ENCODE measurements at places on chromosomes 5 and 9.

- DNase-seq = no peak
These were observed 15.8 kb downstream of the GZMK start for GRCh38 chr5:55039843-55040242.

GRCh38 chr5:167947306-167947705 lies 344.1 kb upstream of the WWC1 start:
- DNase-seq = no peak

DNA sequence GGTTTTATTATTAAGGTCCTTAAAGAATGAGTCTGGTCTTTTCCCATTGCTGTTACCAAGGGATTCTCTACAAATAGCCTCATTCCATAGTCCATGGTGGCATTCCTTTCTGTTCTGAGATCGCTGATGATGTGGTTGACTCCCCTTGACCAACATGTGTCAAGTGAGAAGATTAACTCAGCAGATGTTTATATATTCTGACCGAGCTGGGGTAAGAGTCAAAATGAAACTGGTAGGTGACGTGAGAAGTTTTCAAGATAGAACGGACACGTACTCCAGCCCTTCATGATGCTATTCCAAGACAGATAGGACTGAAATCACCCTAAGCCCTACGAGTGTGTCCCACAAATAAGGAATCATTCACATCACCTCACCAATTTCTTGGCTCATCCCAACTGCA lies 155.5 kb upstream of the WWC1 start:
- no peak for DNase-seq

DNA sequence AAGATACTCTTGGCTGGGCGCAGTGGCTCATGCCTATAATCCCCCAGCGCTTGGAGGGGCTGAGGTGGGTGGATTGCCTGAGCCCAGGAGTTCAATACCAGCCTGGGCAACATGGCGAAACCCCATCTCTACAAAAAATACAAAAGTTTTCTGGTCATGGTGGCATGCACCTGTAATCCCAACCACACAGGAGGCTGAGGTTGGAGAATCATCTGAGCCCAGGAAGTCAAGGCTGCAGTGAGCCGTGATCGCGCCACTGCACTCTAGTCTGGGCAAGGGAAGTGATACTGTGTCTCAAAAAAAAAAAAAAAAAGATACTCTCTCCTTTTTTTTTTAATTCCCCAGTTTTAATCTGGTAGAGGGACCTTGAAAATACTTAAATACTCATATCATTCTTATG lies 15.0 kb downstream of the ANKRD33B start:
- no peak for DNase-seq

- peak; percentile 44 for DNase-seq
These were observed 588 bp downstream of the TRAF2 start for GRCh38 chr9:136886610-136887597.

- DNase-seq = no peak
These were observed 285.2 kb upstream of the ITGA1 start for GRCh38 chr5:52502460-52502999.

DNA sequence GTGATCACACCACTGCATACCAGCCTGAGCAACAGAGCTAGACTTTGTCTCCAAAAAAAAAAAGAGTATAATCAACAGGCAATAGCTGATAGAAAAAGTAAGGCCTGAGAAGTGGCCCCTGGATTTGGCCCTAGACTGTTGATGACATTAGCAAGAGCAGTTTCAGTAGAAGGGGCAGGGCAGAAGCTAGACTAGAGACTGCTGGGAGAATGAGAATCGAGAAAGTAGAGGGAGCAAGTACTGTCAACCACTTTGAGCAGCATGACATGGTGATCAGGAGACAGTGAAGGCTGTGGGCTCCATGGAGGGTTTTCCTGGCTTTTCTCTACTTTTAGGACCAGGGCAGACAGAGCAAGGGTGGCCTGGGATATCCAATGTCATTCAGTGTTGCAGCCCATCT lies 34.9 kb upstream of the B4GALT1 start:
- no peak for DNase-seq

GRCh38 chr9:34386656-34387055 lies 10.0 kb upstream of the MYORG start:
- no peak for DNase-seq

GRCh38 chr5:140550147-140551079 lies 3.0 kb downstream of the EIF4EBP3 start:
- no peak for DNase-seq

DNA sequence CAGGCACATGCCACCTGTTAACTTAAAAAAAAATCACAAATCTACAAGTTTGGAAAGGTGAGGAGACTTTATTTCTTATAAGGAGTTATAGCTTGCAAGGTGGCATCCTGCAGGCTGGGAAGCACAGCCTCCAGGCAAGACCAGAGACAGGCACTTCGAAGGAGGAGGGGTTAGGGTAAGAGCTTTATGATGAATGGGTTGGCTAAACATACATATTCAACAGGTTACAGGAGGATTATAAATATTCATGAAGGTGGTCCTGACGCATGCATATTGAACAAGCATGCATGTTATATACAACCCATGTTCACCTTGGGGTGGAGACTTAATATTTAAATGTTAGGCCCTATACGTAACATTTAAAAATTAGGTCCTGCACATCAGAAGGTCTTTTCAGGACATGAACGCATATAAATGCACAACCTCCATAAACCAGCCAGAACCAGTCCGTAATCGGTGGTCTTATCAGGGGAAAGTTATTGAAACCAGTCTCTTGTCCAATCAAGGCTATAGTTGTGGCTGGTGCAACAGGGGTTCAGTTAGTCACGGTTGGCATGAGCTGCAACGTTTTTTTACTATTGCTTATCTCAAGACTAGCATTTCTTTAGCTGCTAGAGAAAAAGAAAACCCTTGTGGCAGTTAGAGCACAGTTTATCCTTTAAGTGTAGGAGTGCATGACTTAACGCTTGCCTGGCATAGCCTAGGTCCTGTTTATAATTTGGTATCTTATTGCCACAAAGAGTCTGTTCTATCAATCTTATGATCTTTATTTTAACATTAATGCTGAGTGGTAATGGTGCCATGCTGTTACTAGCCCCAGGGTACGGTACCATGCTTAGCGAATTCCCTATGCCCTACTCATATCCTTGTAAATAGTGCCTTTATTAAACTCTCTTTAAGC lies 72.7 kb downstream of the C9orf57 start:
- DNase-seq = no peak

DNA sequence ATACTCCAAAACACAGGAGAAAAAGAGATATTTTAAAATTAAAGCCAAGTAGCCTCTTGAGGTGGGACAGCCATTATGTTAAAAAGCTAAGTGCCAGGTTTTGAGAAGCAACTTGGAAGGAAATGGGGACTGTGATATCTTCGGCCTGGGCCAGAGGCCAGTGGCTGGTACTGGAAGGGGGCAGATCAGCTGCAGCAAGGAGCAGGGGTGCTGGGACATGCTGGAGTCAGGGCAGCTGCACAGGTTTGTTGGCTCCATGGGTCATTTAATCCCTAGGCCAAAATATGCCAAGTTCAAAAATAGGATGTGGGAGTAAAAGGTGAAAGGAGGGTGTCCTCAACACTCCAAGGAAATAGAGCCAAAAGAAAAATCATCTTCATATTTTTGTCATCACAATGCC lies 30.0 kb downstream of the ADRB2 start:
- no peak for DNase-seq

DNA sequence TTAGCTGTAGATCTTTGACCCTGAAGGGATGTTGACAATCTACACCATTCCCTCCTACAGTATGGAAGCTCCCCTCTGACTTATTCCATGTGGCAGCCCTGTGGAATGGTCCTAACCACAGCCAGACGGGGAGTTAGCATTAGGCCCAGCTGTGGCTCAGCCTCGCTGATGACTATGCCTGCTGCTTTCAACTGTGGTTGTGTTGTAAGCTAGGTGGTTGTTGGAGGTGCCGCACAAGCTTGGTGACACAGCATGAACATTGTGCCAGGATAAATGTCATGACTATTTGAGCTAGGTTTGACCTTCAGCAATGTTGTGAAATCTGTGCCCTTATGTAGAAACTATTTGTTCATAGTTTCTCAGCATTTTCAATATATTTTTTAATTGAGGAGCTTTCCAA lies 40.6 kb downstream of the SGCD start:
- DNase-seq = no peak

- DNase-seq = no peak
These were observed 20.8 kb upstream of the CERCAM start for GRCh38 chr9:128399861-128400260.

DNA sequence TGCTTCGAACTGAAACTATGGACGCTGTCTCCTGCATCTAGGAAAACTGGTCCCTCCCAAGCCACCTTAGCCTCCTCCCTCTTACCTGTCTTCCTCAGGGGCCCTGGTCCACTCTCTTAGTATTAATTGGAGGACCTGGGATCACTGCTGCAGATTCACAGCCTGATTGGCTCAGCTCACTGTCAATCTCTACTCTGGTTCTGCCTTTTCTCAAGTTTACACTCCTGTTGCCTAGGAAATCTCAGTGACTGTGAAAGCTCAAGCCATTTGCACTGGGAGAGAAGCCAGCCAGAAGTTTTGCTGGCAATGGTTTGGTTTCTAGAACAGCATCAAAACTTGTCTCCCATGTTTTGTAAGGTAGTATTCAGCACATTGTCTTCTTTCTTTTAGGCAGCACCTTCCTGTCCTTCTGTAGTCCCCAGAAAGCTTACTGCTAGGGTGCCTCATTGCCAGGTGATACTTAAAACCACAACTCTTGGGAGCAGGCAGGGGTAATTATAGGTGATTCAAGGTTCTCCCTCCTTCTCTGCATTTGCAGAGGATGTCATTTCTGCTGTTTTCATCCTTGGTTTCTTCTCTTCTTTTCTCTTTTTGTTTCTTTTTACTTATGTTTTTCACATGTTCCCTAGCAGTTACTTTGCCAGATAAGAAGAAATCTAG lies at the start of gene CAPSL:
CAPSL (minus strand) TSS at position 55 of the 660 bp plus-strand sequence. CDS start 17,502 bp downstream, outside the sequence.
- DNase-seq = no peak

GRCh38 chr9:79946712-79947111 lies 374.9 kb downstream of the TLE4 start:
- DNase-seq = no peak

GRCh38 chr9:114330636-114331035 lies 967 bp downstream of the ORM2 start:
- no peak for DNase-seq

GRCh38 chr5:39264528-39264927 lies 45.2 kb upstream of the FYB1 start:
- no peak for DNase-seq

DNA sequence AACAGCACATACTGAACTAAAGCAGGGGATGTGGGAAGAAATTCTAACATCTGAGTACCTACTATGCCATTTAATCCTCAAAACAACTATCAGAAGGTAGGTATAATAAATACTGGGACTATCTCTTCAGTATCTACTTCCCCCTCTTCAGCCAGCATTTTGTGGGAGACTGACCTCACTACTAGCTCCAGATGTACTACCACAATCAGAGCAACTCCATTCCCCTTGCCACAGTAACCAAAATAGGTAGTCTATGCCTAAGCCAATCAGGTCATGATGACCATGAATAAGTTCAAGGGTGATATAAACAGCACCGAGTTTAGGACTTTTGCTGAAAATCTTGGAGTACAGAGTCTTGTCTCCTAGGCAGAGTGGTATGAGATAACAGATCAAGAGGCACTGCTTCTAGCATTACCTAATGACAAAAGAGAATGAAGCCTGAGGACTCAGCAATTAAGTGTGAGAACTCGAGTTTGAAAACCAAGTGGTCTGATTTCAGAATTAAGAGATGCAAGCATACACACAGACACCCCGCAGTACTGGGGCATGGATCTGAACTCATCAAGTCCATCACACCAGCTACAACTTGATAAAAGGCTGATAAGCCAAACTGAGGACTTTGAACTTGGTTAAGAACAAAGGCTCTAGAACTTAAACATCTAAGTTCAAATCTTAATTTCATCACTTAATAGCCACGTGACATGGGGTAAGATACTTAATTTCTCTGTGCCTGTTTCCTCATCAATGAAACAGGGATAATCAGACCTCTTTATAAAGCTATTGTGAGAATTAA lies 9.7 kb downstream of the FNIP1 start:
- no peak for DNase-seq

GRCh38 chr9:93467062-93467416 lies 13.7 kb upstream of the FAM120AOS start:
- DNase-seq = no peak

- peak; percentile 22 for DNase-seq
These were observed 8.1 kb downstream of the PRELID2 start for GRCh38 chr5:145826895-145827674.

- DNase-seq = no peak
These were observed 1.1 kb upstream of the CXXC5 start for GRCh38 chr5:139646912-139647505.

- no peak for DNase-seq
These were observed 502.0 kb downstream of the NR2F1-AS1 start for GRCh38 chr5:93079046-93079445.

DNA sequence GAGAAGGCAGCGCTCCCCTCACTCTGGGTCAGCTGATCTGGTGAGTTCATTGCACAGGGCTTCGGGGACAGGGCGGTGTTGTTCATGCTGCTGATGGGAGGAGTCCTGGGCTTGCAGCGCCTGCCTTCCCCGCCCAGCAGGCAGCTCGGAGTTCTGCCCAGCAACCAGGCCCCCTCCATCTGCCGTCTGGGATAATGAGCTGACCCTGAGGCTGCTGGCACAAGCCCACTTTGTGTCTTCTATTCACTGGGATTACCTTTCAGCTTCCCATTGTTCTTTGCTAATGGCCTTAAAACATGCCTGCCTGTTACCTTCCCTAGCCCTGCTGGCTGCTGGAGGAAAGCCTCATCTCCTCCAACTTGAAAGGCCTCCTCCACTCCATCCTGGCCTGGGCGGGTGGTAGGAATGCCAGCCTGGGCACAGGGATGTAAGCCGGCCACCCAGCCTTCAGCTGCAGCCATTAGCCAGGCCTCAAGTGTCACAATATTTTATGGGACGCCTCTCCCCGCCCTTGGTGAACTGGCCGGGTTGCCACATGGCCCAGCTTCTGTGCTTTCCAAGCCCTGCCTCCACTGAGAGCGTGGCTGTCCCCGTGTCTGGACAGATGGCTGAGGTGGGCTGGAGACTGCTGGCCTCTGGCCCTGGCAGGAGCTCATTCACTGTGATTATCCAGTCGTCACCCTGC lies 70.4 kb downstream of the GADD45G start:
- peak; percentile 84 for DNase-seq

- DNase-seq = no peak
These were observed 3.4 kb upstream of the GRPEL2 start for GRCh38 chr5:149341876-149342275.

DNA sequence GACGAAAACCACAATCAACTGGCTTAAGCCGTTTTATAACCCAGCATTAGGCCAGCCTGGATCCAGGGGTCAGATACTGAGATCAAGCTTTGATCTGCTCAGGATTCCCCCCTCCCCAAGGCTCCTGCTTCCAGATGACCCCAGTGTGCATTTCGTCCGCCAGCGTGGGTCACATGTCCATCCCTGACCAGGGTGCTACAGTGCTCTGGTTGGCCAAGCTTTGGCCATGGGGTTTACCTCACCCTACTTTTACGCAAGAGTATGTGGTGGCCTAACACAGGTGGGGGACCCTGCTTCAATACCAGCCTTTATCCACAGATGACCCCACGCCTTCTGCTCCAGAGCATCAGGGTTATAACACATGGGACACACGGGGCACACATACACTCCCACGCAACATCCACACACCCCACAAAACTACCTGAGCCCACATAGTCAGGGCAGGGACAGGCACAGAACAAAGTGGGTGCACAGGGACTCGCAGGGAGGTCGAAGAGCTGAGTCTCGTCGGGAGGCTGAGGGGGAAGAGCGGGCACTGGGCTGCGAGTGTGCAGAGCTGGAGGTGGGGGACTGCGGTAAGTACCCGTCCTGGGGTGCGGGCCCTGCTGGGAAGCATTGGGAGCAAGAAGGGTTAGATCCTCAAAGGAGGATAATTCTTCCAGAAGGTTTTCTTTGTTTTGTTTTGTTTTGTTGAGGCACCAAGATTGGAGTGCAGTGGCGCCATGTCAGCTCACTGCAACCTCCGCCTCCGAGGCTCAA lies 5.0 kb upstream of the SQSTM1 start:
- no peak for DNase-seq

GRCh38 chr5:132388244-132389050 lies 18.9 kb downstream of the SLC22A5 start:
- no peak for DNase-seq
